Stimulated activated effector memory CD8-positive, alpha-beta T cell treated with anti-CD3 and anti-CD28 coated beads, Interleukin-12 subunit alpha, Interleukin-12 subunit beta, amount 100 ng/mL, for 72 hours (primary cell): ENCODE measurements at places on chromosomes 3 and 15.

DNA sequence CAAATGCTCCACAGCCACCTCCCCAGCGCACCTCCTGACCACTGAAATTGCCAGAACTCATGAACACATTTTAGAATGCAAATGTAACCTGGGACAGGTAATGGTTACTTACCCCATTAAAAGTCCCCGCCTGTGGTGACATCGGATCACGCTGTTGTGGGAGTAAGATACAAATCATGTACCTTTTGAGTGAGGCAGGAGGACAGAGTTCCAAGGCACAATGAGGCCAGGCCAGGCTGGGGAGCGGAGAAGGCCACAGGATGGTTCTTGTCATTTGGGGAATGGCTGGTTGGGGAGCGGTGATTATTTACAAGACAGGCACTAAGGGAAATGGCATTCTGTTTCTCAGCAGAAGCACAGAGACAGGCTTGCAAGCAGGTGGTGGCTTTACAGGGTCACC is 490.0 kb downstream of the EDEM1 start:
- DNase-seq: no peak

DNA sequence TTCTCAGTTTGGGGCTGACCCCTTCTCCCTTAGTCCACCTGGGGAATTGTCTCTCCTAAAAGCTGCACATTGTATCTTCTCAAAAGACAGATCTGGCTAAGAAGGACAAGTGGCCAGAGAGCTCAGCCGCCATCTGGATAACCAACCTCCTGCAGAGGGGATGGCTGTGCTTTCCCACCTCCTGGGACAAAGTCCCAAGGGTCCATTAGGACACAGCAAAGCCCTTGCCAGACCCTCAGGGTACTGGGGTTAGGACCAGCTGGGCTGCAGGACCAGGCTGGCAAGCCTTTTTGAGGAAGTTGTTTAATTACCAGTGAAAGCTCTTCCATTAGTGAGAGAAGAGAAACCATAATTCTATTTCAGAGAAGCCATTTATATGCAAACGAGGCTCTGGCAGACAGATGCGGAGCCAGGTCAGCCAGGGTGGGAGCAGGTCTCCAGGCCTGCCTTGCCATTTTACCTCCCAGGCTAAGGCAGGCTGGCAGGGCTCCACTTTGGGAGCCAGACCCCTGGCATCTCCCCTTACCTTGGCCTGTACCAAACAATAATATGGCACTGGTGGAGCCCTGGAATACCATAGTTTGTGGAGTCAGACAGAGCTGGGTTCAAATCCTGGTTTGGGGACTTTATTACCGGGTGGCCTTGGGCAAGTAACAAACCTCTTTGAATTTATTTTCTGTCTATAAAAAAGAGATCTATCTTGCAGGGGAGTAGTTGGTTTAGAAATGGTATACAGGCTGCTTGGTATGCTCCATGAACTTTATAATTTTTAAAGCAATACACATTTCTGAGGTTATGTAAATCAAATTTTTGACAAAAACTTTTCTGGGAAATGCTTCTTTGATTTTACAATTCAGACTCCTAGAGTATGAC is 17.9 kb downstream of the SHF start:
- no peak for DNase-seq

DNA sequence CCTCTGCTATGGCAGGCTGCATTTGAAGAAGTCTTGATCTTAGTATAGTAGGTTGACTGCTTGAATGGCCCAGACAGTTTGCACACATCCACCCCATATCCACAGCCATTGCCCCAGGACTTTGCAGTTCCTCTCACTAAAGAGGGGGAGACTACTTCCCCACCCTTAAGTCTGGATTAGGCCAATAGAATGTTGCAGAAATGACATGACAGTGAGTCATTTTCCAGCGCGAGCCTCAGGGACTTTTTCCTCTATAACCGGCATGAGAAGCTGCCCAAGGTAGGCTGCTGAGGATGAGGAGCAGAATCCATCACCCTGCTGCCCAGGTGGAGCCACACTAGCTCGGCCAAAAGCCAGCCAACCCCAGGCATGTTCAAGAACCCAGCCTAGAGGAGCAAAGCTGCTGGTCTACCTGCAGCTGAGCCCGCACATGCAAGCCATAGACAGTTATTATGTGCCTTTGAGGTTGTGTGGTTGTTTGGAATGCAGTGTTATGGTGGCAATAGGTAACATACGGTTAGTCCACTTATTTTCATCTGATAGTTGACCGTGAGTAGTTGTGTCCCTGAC is 113.9 kb downstream of the TLE3 start:
- DNase-seq: no peak

DNA sequence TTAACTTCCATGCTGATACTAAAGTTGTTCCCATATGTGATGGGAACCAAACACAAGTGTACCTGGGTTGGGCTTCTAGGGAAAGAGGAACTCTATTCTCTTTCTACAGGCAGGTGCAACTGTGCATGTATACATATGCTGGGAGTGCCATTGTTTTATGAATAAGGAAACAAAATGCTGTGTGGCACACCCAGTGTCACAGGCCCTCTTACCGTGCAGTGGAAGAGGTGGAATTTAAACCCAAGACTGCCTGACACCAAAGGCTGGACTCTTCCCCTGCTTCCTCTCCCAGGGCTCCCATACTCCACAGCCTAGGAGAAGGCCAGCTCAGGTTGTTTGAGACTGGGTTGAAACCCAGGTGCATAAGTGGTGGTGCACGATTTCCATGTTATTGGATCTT is 1.9 kb upstream of the FETUB start:
- no peak for DNase-seq

DNA sequence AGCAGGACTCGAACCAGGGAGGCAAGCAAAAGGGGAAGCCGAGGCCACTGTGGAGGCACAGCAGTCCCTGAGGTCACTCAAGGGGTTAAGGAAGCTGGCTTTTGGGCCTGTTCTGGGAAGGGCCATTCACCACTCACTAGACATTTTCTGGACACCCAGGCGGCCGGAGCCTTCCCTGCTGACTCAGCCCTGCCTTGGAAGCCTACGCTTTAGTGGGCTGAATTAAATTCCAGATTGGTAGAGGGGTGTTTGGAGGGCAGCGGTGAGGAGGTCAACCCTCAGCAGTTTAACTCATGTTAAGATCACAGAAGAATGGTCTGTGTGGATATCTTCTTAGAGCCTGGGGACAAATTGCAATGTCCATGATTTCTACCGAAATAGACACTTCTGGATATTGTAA is 152.8 kb downstream of the GABRG3 start:
- no peak for DNase-seq

GRCh38 chr3:115062009-115062408 is 85.1 kb downstream of the ZBTB20 start:
- DNase-seq: no peak

GRCh38 chr15:91890614-91891013 is 37.1 kb downstream of the SLCO3A1 start:
- DNase-seq: no peak

DNA sequence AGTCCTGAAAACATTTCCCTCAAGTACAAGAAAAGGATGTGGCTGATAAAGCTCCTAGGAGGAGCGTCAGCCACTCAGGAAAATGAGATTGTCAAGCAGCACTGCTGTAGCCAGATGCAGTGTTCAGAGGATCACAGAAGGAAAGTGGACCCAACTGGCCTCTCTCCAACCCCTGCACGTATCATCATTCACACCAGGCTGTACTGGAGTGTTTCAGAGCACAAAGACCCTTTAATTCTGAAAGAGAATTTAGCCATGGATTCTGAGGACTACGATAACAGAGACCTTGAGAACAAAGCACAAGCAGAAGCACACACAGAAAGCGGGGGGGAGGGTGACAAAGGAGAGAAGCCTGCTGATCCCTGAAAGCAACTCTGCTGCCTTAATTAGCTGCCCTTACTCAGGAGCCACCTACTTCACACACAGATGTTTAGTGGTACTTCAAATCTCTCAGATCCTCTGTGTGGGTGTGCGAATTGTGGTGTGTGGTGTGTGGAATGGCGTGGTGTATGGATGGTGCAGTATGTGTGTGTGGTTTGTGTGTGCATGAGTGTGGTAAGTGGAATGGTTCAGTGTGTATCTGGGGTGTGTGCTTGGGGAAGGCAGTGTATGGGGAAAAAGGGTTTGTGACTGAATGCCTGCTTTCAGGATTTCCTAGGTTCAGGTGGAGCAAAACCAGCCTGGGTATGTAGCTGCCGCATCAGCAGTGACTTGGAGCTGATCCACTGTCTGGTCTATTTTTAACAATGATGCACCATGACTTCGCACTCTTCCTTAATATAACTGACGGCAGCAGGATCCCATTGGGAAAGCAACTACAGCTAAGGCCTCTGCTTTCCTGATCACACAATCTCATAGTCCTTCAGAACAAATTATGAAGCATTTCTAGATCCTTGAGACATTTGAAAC is 192.5 kb downstream of the RSL24D1 start:
- no peak for DNase-seq
